ENCODE measurements at places on chromosomes 12 and 14.
A peak's percentile ranks its signal among the peaks of the same experiment; 100 is the strongest.

GRCh38 chr12:7108796-7109571, at the start of gene C1RL:
Gene C1RL (minus strand): TSS chr12:7109214. CDS start chr12:7109180, 34 bp downstream.
- DNase-seq, result peak; percentile 91

GRCh38 chr12:63075376-63076060, 75.5 kb downstream of the AVPR1A start:
- DNase-seq, result peak; percentile 22

GRCh38 chr14:97724265-97724731, 927.1 kb downstream of the VRK1 start:
- no peak for DNase-seq

DNA sequence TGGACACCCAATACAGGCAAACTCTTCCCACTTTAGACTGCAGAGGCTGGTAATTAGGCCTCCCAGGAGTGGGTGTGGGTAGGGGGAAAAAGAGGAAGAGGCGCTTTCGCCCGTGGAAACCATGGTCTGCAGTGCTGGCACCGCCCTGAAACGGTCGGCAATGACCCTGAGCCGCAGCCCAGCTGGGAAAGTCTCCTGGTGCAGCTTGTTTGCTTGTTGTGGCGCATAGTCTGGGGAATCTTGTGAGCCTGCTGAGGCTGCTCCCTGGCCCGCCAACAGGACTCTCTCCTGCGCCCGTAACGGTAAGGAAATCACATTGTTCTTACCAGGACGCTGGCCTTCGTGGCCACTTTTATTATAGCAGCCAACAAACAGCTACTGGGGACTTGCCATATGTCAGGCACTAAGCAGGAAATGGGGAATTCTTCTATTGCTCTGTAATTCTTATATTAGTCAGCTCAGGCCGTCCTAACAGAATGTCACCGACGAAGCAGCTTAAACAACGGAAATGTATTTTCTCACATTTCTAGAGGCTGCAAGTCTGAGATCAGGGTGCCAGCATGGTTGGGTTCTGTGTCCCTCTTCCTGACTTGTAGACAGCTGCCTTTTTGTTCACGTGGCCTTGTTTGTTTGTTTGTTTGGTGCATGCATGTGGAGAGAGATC, 52.5 kb upstream of the RIN3 start:
- DNase-seq, result peak; percentile 74

DNA sequence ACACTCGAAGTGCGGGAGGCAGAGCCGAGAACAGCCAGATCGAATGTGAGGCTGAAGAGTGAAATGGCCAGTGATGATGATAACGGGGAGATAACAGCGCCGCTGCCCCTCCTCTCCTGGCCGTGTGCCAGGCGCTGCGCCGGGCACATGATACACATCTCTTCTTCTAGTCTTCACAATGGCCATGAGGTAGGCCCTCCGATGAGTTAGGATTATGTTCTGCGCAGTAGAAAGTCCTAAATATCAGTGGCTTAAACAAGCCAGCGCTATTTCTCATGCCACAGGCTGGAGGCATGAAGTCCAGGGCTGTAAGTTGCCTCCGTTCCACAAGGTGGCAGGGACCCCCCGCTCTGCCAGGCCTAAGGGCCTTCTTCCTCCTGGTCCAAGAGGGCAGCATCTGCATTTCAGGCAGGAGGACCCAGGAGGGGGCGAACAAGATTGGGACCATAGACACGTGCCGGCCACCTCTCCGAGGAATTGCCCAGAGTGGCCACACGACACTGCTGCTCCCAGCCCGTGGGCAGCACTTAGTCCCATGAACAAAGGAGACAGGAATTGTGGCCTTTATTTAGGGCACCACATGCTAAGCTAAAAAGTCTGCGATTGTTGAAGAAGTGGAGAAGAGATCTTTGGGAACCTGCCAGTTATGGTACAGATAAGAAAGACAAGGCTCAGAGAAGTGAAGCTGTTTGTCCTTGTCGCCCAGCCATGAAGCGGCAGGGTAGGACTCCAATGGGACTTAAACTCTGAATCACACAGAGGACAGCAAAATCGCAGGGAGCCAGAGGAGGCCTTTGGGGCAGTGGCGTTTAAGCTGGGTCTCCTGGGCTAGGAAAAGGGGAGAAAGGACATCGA, 10.9 kb upstream of the HVCN1 start:
- no peak for DNase-seq

GRCh38 chr14:96795109-96795828, 1.9 kb upstream of the VRK1 start:
- peak; percentile 53 for DNase-seq

DNA sequence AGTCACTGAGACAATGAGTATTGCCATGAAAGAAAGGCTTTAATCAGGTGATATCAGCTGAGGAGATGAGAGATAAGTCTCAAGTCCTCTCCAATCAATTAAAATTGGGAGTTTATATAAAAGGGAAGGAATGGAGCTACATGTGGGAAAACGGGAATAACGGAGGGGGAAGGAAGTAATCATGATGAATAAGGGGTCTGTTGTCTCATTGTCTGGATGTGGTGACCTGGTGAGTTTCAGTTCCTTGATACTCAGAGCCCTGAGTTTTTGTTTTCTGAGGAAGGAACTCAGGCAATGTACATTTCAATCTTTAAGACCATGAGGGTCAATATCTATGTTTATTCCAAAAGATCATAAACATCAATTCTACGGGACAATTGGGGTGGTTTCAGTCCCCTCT, 198.8 kb downstream of the KITLG start:
- peak; percentile 33 for DNase-seq

GRCh38 chr12:57563358-57563757, 13.5 kb downstream of the KIF5A start:
- DNase-seq, result no peak

- DNase-seq, result no peak
Measured at GRCh38 chr14:58882577-58883018, 244.8 kb downstream of the DACT1 start.

DNA sequence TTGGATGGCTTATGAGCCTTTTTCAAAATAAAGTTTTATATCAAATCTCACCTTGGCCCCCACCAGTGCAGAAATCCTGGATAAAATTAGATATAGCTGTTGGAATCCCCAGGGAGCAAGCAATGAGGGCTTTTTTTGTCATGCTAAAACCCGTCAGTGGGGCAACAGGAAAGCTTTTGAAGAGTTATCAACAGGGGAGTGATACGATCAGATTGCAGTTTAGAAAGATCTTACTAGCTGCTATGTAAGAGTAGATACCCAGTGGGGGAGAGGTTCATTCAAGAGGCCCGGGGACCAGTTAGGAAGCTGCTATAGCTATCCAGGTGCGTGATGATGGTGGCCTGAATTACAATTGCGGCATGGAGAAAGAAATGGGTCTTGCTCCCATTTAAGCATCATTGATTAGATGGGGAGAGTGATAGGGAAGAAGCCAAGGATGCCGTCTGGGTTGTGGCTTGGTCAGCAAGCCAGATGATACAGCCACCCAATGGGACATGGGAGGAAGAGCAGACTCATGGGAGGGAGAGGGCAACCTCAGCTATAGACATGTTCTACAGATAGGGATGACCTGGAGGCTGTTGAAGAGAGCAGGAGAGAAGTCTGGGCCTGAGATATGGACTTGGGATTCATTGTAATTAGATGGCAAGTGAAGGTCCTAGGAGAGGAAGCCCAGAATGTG, 272.4 kb downstream of the DPF3 start:
- DNase-seq, result no peak

DNA sequence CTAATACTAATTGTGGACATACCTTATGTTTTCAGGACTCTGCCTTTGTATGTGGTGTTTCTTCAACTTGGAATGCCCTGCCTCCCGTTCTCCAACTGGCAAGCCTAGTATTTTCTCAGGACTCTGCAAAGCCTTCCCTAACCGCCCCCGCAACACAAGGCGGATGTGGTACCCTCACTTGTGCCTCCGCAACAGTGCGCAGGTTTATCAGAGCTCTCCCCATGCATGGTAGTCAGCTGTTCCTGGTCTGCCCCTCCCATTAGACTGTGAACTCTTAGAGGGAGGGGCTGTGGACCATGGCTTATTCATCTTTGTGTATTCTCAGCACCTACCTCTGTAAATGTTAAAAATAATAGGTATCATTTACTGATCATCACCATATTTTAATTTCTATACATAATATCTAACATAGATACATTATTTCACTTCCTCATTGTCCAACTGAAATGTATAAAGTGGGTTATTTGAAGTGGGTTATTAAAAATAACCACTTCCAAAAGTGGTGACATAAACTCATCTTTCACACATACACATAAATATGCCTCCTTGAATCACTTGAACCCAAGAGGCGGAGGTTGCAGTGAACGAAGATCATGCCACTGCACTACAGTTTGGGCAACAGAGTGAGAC, 9.0 kb downstream of the LPAR5 start:
- no peak for DNase-seq

GRCh38 chr14:94054936-94055335, 26.1 kb downstream of the DDX24 start:
- DNase-seq, result no peak

GRCh38 chr12:81450920-81451739, 308.0 kb downstream of the PPFIA2 start:
- peak; percentile 59 for DNase-seq

DNA sequence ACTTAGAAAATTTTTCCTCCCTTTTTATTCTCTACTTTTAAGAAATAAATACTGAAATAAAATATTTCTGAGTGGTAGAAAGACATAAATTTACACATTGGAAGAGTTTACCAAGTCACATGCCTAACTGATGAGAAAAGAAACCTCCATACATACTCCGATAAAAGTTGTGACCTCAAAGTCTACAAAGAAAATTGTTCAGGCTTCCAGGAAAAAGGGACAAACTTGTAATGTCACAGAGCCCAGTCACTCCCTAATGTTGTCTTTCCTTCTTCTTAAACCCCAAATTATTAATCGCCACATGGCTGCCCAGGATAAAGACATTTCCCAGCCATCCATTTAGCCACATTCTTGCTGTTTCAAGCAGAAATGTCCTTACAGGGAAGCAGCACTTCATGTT, 455.3 kb downstream of the MDGA2 start:
- no peak for DNase-seq

GRCh38 chr12:57697076-57697475, 3.1 kb downstream of the OS9 start:
- no peak for DNase-seq

DNA sequence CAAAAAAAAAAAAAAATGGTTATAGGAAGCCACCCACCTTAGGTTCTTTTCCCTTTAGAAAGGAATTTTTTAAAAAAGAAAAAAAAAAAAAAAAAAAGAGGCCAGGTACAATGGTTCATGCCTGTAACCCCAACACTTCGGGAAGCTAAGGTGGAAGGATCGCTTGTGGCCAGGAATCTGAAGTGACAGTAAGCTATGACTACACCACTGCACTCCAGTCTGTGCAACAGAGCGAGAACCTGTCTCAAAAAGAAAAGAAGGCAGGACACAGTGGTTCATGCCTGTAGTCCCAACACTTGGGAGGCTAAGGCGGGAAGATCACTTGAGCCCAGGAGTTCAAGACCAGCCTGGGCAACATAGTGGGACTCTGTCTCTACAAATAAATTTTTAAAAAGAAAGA, 36.0 kb downstream of the SPTLC2 start:
- DNase-seq, result no peak

DNA sequence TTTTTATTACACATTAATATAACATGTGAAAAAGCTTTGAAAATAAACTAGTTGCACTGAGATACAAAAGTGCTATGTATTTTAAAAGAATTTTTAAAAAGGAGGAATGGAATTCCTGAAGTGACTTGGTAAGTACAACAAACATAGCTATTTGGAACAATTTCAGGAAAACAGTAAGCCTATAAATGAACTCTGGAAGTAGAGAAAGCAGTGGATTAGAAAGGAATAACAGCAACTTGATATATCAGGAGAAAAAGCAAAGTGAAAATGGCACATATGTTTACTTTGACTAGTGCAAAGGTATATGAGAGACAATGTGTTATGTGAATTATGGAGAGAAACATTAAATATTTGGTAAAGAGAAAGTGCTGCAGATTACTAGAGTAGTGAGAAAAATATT, 811.7 kb downstream of the C12orf50 start:
- no peak for DNase-seq
